Islet precursor cell (in vitro differentiated cells): ENCODE measurements at places on chromosomes 6 and 20.

GRCh38 chr6:108417027-108417426 lies 122.2 kb downstream of the AFG1L start:
- no peak for DNase-seq

DNA sequence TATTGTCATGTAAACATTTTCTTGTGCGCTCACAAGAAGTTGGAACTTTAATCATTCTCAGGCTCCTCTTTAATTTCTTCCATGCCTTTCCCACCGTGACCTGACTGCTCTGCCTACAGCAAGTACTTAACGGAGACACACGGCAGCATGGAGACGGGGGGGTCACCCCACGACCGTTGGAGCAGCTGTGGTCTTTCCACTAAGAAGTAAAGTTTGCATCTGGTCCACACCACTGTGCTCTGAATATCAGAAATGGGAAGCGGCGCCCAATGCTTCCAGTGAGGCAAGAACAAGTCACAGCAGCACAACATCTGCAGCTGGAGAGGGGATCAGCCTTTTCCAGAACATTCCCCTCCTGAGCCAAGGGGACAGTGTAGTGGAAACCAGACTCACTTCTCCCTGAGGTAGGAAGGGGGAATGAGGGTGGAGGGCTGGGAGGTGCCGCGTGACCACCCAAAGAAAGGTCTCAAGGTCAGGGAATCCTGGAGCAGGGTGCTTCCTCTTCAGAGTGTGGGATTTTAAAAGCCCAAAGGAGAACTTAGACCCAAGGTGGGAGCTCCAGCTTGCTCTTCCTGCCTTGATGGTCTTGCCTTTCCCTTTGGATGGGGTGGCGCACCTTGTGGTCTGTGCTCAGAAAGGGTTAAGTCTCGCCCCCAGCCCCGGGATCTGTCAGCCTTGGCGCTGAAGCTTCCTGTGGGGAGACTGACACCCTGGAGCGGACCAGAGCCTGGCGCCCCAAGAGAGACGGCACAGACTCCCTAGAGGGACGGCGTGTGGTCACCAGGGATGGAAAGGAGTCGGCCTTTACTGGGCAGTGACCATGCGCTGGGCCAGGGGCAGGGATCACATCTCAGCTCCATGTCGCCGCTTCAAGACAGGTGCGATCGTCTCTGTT lies 25.6 kb upstream of the SMOC2 start:
- DNase-seq: peak; percentile 25

GRCh38 chr6:12113190-12113577 lies 101.1 kb downstream of the HIVEP1 start:
- peak; percentile 59 for DNase-seq

- DNase-seq: no peak
Observed at GRCh38 chr6:18961566-18961965, 574.4 kb downstream of the RNF144B start.

DNA sequence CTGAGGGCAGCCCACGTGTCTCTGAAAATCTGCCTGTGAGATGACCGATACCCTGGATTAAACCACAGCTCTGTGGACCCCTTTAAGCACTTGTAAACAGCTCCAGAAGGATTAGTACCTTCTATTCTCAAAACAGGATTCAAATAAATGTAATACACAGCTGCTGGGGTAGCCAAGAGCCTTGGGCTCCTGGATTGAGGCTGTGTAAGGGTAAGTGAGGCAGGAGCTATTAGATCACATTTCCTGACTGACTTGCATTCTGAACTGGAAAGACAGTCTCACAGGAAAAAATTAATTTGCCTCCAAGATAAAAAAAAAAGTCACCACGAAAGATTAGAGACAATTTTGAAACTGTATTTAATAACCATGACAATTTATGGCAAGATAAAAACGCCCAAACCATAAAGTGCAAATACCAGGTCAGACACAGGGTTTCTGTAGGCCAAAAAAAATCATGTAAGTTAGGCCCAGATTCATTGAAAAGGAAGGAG lies 78.0 kb downstream of the TRMT11 start:
- DNase-seq: no peak

- no peak for DNase-seq
Observed at GRCh38 chr6:107491760-107492660, 2.1 kb downstream of the SOBP start.
